ENCODE measurements at places on chromosomes 12 and 14.

DNA sequence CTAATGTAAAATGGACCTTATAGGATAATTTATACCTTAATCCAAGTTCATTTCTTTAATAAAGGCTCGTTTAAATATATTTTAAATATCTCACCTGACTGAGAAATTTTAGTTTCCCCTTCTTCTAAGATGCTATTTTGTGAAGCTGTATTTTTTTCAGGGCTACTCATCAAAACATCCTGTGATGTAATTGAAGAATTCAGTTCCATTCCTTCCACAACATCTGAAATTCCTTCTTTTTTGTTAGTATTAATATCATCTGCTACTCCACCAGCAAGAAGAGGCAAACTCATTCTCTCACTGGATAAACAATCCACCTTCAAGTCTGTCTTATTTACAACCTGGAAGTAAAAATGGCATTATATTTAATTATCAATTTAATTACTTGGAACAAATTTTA is 22.5 kb downstream of the LGALS3 start:
- no peak for DNase-seq

DNA sequence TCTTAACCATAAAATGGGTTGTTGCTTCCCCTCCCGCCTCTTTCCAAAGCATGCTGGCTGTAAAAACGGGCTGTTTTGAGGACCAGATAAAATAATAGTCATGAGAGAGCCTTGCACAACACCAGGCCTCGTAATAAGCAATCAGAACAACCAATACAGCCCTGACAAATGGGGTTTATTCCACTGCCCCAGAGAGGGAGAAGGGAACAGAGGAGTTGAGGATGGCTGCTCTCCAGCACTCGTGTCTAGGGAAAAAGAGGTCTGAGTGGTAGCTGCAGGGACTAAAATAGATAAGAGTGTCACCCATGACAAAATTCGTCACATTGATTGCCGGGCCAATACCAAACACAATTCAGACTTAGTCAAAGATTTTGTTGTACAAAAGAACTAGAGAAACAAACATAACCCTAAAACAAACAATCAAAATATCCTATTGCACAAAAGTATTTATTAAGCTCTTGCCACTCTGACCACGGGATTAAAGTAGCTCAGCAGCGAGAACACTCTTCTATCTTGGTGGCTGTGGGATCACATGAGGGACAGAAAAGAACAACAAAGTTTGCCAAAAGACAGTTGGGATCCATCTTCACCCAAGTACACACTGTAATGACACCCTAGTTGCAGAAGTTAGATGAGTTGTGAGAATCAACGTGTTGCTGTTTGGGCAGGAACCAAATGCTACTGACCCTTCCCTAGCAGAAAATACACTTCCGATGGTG is 188.0 kb downstream of the FOXN3 start:
- no peak for DNase-seq

GRCh38 chr14:67331368-67332125 is 28.1 kb downstream of the ATP6V1D start:
- no peak for DNase-seq

GRCh38 chr12:56348776-56349175 is 10.1 kb downstream of the IL23A start:
- no peak for DNase-seq

DNA sequence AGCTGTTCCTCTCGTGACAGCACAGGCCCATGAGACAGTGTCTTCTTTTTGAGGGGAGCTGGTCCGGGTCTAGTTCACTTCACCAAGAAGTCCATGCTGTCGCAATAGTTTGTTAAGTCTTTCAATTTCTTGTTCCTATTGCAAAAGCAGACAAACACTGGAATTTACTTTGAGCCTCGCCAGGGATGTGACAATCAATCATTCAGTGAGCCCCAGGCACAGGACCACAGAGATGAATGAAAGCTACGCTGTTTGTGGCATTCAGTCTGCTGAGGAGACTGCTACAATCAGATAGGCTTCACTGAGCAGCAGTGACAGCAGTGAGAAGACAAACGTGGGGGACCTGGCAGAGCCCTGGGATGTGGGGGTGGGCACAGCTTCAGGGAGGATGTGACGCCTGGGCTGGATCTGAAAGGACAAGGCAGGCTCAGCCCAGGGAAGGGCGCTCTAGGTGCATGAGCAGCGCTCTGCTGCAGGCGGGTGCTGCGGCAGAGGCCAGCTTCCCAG is 35.5 kb downstream of the TCTN1 start:
- no peak for DNase-seq

GRCh38 chr12:109387425-109388166 is 39.9 kb downstream of the MYO1H start:
- DNase-seq, result no peak

DNA sequence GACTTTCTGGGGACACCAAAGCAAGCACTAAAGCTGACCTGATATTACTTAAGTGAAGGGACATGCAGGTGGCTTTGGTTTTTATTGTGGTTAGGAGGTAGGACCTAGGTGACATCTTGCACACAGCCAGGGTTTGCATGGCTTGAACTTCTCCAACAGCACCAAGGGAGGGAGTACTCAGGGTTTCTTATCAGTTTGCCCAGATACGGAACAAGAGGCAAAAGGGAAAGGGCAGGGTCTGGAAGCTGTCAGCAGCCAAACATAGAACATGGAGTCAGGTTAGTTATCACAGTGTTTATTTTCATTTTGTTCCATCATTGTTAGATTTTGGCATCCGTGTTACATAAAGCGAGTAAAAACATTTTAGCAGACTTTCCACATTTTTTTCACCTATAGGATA is 186.3 kb upstream of the CLEC14A start:
- DNase-seq, result no peak

GRCh38 chr12:92516277-92516600 is 186.6 kb upstream of the PLEKHG7 start:
- no peak for DNase-seq

DNA sequence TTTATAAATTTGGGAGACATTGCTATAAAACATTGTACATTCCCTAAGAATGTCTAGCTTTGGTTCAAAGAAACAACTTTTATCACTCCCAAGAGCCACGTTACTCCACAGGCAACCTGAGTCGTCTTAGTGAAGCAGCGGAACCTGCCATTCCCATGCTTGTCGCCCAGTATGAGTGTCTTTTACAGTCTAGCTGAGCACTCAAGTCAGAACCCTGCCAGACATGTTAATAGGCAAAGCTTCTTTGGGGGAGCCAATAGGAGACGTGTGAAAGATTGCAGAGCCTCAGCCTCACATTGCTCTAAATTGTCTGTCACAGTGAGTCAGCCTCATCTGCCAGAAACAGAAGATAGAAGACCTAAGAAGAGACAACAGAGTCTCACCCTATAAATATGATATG is 541.6 kb upstream of the FLRT2 start:
- no peak for DNase-seq

- no peak for DNase-seq
Observed at GRCh38 chr14:55891692-55892091, 226.5 kb upstream of the PELI2 start.

- no peak for DNase-seq
Observed at GRCh38 chr12:93713060-93713459, 35.9 kb downstream of the CRADD start.

DNA sequence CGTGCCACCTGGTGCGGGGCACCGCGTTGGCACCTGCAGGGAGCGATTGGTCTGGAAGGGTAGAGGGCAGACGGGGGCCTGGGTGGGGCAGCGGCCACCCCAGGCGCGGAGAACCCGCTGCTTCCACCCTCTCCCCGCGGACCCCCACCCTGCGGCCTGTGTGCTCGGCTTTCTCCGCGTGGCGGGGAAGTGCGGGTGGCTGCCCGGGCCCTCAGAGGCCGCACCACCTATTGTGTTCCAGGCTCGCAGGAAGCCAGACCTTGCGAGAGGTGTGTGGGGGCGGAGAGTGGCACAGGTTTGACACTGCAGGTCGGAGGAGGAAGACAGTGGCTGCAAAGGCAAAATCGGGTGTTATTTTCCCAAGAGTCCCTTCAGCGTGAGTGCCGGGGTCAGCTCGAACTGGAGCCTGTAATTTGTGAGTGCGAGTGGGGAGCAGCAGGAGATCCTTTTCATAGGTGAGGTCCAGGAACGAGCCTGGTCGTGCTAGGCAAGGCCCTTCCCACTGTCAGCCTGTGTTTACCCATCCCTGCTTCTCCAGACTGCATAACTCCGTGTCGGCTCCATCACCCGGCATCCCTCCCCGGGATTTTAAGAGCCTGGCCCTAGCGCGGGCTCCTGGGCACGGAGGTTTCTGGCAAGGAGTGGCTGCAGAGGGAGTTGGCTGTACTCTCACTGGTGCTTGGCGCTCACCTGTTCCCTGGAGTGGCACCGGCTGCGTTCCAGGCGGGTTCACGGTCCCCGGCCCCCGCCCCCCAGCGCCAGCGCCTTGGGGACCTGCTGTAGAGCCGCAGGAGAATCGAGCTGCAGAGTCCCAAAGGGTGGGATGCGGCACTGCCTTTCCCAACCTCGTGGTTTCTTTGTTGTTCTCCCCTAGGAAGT is 935 bp downstream of the TBC1D30 start:
- no peak for DNase-seq

- peak; percentile 86 for DNase-seq
Observed at GRCh38 chr14:64540208-64541202, at the start of gene HSPA2. Gene HSPA2 (plus strand): TSS chr14:64540741. CDS start chr14:64540850, 109 bp downstream.

- DNase-seq, result no peak
Observed at GRCh38 chr12:79019672-79020071, 155.1 kb downstream of the SYT1 start.

DNA sequence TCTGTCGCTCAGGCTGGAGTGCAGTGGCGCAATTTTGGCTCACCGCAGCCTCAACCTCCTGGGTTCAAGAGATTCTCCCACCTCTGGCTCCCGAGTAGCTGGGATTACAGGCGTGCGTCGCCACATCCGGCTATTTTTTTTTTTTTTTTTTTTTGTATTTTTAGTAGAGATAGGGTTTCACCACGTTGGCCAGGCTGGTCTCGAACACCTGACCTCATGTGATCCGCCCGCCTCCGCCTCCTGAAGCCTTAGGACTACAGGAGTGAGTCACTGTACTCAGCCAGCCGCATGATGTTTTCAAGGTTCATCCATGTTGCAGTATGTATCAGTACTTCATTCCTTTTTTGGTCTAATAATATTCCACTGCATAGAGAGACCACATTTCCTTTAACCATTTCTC is 2.4 kb upstream of the RNF34 start:
- DNase-seq, result no peak

- no peak for DNase-seq
Observed at GRCh38 chr14:78985668-78986381, 815.7 kb downstream of the NRXN3 start.

- no peak for DNase-seq
Observed at GRCh38 chr14:100063314-100063941, 1.8 kb upstream of the EVL start.

GRCh38 chr14:104322531-104323366 is 184.4 kb downstream of the KIF26A start:
- no peak for DNase-seq

DNA sequence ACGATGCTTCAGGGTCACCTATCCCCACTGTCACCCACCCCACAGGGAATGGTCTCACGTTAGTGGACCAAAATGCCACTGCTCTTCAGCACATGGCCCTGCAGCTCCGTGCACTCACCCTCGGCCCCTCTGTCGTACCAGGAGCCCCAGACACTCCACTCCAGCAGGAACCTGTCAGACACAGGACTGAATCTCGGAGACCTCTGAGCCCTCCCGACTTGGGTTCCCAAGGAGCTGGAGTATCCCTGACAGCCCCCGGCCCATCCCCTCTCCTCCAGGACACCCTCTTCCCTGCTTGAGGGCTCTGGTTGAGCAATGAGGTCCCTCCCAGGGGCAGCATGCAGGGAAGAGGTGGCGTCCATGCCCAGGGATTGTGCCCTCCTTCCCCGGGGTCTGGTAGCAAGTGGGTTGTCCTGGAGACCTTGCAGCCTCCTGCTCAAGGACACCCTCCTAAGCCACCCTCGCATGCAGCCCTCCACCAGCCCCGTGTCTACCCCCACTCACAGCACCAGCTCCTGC is 20.4 kb upstream of the LRTM2 start:
- DNase-seq, result no peak

DNA sequence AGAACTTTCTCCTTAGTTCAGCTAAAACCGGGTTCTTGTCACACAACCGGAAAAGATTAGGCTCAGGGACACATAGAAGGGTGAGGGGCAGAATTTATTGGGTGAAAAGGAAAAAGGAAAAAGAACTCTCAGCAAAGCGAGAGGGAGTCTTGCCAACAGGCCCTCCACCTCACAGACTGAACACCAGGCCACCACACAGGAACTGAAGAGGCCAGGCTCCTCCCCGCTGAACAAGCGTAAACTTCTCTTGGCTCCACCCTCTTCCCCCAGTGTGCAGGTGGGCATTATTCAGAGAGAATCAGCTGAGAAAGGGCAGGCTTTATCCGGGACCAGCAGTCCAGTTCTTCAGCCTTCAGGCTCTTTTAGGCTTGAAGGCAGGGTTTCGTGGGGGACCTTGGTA is 125.6 kb upstream of the FGD4 start:
- DNase-seq, result no peak

GRCh38 chr12:1781772-1782171 is 38.6 kb upstream of the LRTM2 start:
- DNase-seq, result no peak

DNA sequence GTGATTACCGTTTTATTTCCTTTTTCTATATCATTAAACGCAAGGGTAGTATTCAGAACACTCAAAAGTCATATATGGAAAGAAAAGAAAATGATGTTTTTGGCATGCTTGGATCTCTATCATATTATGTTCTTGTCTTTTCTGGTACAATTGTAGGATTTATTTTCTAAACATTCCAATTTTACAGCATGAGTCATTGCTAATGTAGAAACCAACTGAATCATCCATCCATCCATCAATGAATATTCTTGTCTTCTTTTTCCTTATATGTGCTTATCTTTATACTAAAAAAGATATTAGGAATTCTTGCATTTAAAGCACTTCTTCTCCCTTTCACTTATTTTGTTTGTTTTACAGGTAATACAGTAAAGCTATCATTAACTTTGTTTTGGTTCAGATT is 20.4 kb upstream of the AMIGO2 start:
- no peak for DNase-seq

DNA sequence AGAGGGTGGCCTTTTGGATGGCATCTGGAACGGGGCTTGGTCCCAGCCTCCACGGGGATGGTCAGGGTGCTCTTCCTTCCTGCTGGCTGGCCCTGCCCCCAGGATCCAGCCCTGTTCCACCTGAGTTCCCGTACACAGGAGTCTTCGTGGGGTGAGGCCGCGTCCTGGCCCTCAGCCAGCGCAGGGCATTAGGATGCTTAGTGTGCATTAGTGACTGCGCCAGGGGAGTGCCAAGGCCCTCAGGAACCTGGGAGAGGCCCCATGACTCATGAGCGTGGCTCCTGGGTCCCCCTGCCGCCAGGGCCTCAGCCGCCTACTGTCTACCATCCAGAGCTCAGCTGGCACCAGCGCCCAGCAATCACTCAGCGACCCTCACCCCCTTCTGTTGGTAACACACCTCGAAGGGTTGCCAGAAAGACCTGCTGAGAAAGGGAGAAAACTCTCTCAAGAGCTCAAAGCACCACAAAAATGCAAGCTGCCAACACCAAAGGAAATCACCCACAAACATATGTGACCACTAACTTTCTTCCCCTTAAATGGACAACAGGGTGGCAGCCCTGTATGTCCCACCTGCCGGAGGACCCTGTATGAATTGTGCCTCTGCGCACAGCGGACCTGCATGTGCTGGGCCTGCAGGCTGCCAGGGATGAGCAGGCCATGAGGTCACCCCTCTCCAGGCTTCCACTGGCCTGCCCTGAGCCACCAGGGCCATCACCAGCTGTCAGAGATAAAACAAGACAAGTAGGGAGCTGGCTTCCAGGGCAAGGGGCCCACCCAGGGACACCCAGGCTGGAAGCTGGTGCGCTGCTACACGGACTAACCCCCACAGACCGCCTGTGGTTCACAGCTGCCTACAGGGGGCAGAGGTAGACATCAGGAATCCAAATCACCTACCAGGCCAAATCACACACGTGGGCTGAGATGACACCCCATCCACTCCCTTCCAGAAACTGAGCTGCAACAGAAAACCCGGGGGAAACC is 28.7 kb downstream of the CCDC85C start:
- DNase-seq, result no peak

All from HS-5 (cell line).